K562 (cell line): ENCODE measurements at places on chromosomes 16 and 17. TPM values are rescaled to one million over a fixed set of nuclear protein-coding genes. Genes with fewer than 3 reads are reported as not detected.

Gene ZP2
- not detected in 2 replicates for polyA plus RNA-seq

Gene IL17C
- polyA plus RNA-seq, result not detected in 2 replicates

Gene OR1E2
- not detected in 2 replicates for polyA plus RNA-seq

Gene FBXW10
- polyA plus RNA-seq, result not detected in 2 replicates

Gene NEUROD2
- not detected in 2 replicates for polyA plus RNA-seq

Gene TLCD3B
- polyA plus RNA-seq, result 0.24 and 0.43 TPM in 2 replicates

Gene PKMYT1
- polyA plus RNA-seq, result 84.1 and 112 TPM in 2 replicates

GRCh38 chr17:32520104-32520701 lies 33.4 kb downstream of the CDK5R1 start:
- no peaks in the 10 kb centered on the region for H3K4me1 ChIP-seq
- no peaks in the 10 kb centered on the region for H3K36me3 ChIP-seq
- DNase-seq, result no peak
- no peak overlapping the region for H3K4me3 ChIP-seq
- no peak overlapping the region for H3K27ac ChIP-seq

GRCh38 chr16:10219742-10220141 lies 37.5 kb upstream of the GRIN2A start:
- H3K27ac ChIP-seq, result no peak overlapping the region

- no peak overlapping the region for H3K27ac ChIP-seq
- no peaks in the 10 kb centered on the region for H3K4me1 ChIP-seq
- H3K36me3 ChIP-seq, result no peaks in the 10 kb centered on the region
- no peak overlapping the region for H3K4me3 ChIP-seq
Observed at GRCh38 chr16:64968539-64968938, 153.3 kb downstream of the CDH11 start.

- H3K27me3 ChIP-seq, result peaks cover 4% of the 10 kb centered on the region; the same call in 1 of the 2 replicates
- H3K27ac ChIP-seq, result no peak overlapping the region
- no peak overlapping the region for H3K4me3 ChIP-seq
- H3K36me3 ChIP-seq, result no peaks in the 10 kb centered on the region
- H3K4me1 ChIP-seq, result no peaks in the 10 kb centered on the region
Observed at GRCh38 chr16:48011466-48011865, 144.3 kb downstream of the ABCC12 start.

DNA sequence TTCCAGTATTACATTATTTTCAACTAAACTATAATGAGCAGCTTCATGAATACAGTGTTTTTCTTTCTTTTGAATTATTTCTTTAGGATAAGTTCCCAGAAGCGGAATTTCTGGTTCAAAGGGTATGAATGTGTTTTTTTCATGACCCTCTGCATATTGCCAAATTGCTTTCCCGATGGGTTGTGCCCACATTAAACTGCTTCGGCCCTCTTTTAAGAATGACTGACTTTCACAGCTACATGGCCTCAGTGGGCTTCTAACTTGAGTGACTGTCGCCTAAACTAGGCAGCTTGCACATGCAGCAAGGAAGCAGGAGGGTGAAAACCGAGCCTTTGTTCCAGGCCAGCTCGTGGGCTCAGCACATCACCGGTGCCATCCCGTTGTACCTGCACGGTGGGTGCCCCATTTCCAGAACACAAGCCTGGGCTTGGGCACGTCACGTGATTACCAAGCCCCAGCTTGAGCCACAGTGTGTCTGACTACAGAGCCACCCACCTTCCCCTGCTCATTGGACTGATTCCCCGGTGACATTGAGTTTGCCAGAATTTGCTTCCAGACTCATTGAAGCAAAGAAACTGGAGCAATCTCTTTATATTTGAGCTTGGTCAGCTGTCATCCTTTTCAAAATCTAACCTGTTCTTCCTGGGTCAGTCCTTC lies 112.8 kb downstream of the CLEC16A start:
- no peak overlapping the region for H3K4me3 ChIP-seq
- H3K4me1 ChIP-seq, result peaks cover 15% of the 10 kb centered on the region
- H3K27me3 ChIP-seq, result no peaks in the 10 kb centered on the region
- no peak overlapping the region; the same call in 2 of the 3 replicates for H3K27ac ChIP-seq
- H3K36me3 ChIP-seq, result peaks cover 20% of the 10 kb centered on the region; the same call in 2 of the 3 replicates

DNA sequence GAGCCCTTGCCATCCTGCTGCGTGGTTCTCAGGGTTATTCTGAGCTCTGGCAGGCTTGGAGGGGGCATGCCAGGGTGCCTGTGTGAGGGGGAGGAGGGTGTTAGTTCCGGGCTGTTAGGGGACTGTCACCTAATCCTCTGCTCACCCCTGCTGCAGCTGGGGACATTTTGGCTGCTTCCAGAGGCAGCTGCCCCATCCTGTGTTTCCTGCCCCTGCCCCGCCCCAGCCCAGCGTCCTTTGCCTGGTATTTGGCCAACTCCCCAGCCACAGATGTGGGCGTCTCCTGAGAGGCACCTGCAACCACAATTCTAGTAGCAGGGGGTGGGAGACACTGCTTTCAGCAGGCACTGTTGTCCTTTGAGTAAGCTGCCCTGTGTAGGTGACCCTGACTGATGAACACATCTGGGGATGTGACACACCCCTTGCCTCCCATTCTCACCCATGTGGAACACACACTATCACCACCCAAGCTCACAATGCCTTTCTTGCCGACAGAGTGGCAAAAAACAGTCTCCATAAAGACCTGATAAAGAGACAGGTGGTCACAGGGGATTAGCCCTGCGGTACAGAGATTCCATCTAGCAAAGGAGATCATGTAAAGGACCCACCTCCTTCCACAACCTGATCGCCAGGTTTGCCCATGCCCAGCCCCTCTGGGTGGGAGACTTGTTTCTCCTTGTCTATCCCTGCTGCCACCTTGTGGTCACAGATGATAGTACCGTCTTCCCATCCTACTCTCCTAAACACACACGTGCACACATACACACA lies at the start of gene CHRNE:
Gene CHRNE (minus strand): TSS at position 48 of the 768 bp plus-strand sequence. CDS start 35 bp downstream, at position 13.
- no peak within 1 kb of the TSS for H3K4me3 ChIP-seq
- peaks cover 14% of the 10 kb centered on the region for H3K4me1 ChIP-seq
- H3K27me3 ChIP-seq, result no peaks in the 10 kb centered on the region; the same call in 1 of the 2 replicates
- DNase-seq, result peak; percentile 65
- H3K36me3 ChIP-seq, result no peaks in the 10 kb centered on the region
- peak within 1 kb of the TSS; percentile 30; the same call in 2 of the 3 replicates for H3K27ac ChIP-seq

DNA sequence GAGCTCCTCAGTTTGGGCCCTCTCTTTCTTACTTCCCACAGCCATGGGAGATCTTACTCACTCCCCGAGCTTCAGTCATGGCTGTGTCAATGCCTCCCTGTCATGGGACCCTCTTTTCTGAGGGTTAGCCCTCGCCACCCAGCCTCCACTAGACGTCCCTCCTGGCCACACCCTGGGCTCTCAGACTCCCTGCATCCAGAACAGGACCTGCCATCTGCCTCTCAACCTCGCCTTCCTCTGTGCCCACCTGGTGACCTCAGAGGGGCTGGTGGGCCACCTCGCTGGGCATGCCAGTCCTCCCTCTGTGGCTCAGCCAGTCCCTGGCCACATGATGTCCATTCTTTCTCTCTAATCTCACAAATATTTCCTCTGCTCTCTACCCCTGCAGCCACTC lies 54.6 kb upstream of the MED9 start:
- no peak overlapping the region for H3K4me3 ChIP-seq
- H3K27me3 ChIP-seq, result no peaks in the 10 kb centered on the region
- no peak overlapping the region for H3K27ac ChIP-seq
- H3K36me3 ChIP-seq, result no peaks in the 10 kb centered on the region
- peaks cover 28% of the 10 kb centered on the region; the same call in 2 of the 3 replicates for H3K4me1 ChIP-seq
- DNase-seq, result no peak

DNA sequence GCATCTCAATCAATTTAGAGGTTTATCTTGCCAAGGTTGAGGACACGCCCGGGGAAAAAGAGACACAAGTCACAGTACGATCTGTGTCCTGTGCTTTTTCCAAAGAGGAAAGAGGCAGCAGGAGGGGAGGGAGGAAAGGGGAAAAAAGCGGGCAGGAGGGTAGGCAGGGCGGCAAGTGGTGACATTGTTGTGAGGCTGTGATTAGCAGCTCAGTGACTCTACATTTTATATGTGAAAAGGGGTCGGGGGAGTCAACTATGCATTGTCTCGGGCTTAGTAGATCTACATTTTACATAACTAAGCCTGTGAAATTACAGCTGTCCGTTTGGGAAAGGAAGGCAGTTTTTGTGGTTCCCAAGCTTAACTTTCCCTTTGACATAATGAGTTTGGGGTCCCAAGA lies 22.2 kb upstream of the RIPOR1 start:
- H3K4me1 ChIP-seq, result peaks cover 26% of the 10 kb centered on the region; the same call in 2 of the 3 replicates
- no peak for DNase-seq
- H3K27ac ChIP-seq, result peak overlapping the region; percentile 23; the same call in 2 of the 3 replicates
- no peaks in the 10 kb centered on the region for H3K36me3 ChIP-seq

GRCh38 chr16:57999971-58000705 lies at the start of gene ZNF319:
Gene ZNF319, minus strand, starts transcription at chr16:58000672. Its CDS starts 2,407 bp downstream, at chr16:57998265.
- peak; percentile 93 for DNase-seq
- peak within 1 kb of the TSS; percentile 94 for H3K4me3 ChIP-seq
- H3K27ac ChIP-seq, result peak within 1 kb of the TSS; percentile 71
- H3K27me3 ChIP-seq, result no peaks in the 10 kb centered on the region

GRCh38 chr16:83606486-83607030 lies 201.2 kb upstream of the HSBP1 start:
- no peaks in the 10 kb centered on the region for H3K36me3 ChIP-seq
- H3K4me3 ChIP-seq, result no peak overlapping the region
- no peak overlapping the region for H3K27ac ChIP-seq
- no peaks in the 10 kb centered on the region for H3K4me1 ChIP-seq
- DNase-seq, result no peak

DNA sequence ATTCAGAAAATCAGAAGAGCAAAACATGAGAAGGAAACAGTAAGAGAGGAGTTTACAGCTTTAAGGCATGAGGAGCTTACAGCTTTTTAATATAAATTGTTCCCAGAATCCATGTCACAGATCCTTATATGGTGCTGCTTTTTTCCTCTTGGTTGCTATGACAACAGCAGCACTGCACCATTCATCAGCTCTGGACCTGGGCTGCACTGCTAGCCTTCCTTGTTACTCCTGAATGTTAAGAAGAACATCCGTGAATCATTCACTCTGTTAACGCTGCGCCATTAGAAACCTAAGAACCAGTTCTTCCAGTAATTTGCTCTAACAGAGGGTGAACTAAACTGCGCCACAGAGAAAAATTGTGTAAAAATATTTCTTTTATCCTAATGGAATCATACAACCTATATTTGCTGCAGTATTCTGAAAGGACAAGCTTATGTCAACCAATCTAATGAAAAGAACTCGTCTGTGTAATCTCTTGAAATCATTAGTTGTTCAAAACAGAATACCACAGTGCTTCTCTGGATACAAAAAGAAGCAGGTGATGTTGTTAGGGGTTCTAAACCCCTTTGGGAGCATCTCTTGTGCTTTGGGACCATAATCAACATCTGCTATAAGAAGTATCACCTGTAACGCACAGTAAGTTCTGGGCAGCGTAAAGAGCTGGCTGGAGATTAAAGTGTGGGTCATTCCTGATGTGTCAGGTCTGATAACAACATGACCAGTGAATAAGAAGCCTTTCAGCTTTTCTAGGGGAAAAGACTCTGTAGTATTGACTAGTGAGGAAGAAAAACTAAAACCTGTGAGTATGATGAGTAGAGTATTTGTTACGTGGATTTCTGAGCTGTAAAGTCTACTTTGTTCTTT lies 151.2 kb downstream of the TANC2 start:
- no peak overlapping the region for H3K4me3 ChIP-seq
- DNase-seq, result no peak
- H3K27ac ChIP-seq, result no peak overlapping the region
- no peaks in the 10 kb centered on the region for H3K36me3 ChIP-seq
- no peaks in the 10 kb centered on the region for H3K4me1 ChIP-seq

- H3K27ac ChIP-seq, result no peak overlapping the region
- peaks cover 60% of the 10 kb centered on the region for H3K4me1 ChIP-seq
- no peak overlapping the region for H3K4me3 ChIP-seq
- peaks cover 31% of the 10 kb centered on the region; the same call in 2 of the 3 replicates for H3K36me3 ChIP-seq
Observed at GRCh38 chr16:379183-379960, 2.4 kb downstream of the PGAP6 start.
